Activated naive CD4-positive, alpha-beta T cell treated with anti-CD3 and anti-CD28 coated beads for 36 hours (primary cell): ENCODE measurements at places on chromosomes 3 and 15.

DNA sequence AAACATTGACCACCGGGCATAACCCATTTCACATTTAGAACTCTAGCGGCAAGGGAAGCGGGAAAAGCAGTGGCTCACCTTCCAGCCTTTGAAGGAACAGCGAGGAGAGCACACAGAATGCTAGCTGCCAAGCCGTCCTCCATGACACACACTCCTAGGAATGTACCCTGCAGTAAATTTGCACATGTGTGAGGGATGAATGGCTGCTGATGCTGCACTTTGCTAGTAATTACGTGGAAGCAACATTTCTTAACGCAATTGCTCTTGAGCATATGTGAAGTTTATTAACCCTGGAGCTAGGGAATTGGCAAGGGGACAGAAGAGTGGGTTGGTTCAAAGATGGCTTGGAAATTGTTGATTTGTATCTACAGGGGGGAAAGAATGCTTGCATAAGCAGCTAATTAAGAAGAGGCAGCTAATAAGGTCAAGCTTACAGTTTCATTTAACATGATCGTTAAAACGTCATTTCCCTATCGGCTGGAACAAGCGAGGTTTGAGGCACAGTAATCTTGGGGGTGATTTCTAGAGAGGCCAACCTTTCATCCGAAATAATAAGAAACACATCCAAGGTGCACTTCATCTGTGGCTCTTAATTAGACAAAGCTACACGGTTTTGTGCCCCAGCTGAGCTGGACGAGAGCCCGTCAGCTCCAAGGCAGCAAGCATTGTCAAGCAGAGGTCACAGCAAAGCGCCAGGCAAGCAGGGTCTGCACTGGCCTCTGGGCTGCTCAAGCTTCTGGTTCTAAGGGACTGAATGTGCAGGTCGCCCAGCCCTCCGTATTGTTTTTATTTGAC lies 123.4 kb downstream of the CHSY1 start:
- peaks cover 4% of the 10 kb centered on the region for H3K36me3 ChIP-seq
- peak overlapping the region; percentile 94 for H3K27ac ChIP-seq
- H3K4me1 ChIP-seq = peaks cover 50% of the 10 kb centered on the region
- H3K27me3 ChIP-seq = peaks cover 4% of the 10 kb centered on the region
- no peak overlapping the region for H3K4me3 ChIP-seq

DNA sequence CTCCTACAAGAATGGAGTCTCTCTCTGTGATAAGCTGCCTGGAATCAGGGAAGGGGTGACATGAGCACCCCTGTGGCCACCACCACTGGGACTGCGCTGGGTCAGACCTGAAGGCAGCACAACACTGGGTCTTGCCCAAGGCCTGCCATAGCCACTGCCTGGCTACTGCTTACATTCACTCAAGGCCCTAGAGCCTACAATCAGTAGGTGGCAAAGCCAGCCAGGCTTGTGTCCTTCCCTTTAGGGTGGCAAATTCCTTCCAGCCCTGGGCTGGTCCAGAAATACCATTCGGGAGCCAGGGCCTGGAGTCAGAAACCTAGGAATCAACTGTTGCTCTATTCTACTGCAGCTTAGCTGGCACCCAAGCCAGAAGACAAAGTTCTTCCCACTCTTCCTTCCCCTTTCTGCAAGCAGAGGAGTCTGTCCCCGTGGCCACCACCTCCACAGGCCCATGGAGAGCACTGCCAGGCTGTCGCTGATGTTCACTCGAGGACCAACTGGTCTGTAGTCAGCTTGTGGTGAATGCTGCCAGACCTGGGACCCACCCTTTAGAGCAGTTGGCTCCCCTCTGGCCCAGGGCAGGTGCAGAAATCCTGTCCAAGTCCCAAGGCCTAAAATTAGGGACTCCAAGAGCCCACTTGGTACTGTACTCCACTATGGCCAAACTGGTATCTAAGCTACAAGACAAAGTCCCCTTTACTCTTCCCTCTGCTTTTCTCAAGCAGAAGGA lies 307.4 kb downstream of the THSD4 start:
- DNase-seq = no peak
- H3K4me3 ChIP-seq = no peak overlapping the region
- no peaks in the 10 kb centered on the region for H3K4me1 ChIP-seq
- peaks cover 11% of the 10 kb centered on the region for H3K27me3 ChIP-seq

GRCh38 chr3:4006288-4006687 lies 207.1 kb downstream of the LRRN1 start:
- no peak overlapping the region for H3K4me3 ChIP-seq
- no peaks in the 10 kb centered on the region for H3K4me1 ChIP-seq
- no peak for DNase-seq
- no peaks in the 10 kb centered on the region for H3K27me3 ChIP-seq
- no peak overlapping the region for H3K27ac ChIP-seq

DNA sequence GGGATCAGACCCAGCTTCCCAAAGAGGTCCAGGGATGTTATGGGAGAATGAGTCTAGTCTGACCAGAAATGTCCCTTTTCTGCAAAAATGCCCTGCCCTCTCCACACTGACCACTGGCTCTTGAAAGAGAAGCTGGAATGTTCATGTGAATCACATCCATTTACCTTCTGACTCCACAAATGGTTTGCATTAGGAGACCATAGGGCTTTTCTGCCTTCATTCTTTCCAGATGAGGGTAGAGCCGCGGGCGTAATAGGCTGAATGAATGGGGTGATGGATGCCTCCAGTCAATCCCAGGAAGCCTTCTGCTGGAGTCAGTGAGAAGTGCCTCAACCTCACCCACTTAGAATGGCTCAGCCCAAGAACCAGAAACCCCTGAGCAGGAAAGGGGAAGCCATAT lies 47.2 kb upstream of the IREB2 start:
- peaks cover 4% of the 10 kb centered on the region for H3K27me3 ChIP-seq
- no peak for DNase-seq
- H3K36me3 ChIP-seq = no peaks in the 10 kb centered on the region
- no peak overlapping the region for H3K27ac ChIP-seq

GRCh38 chr3:147222291-147222690 lies 184.1 kb downstream of the ZIC4 start:
- H3K27ac ChIP-seq = no peak overlapping the region
- H3K36me3 ChIP-seq = no peaks in the 10 kb centered on the region
- no peaks in the 10 kb centered on the region for H3K4me1 ChIP-seq

- peaks cover 20% of the 10 kb centered on the region for H3K36me3 ChIP-seq
- H3K27me3 ChIP-seq = no peaks in the 10 kb centered on the region
- no peak overlapping the region for H3K27ac ChIP-seq
Observed at GRCh38 chr3:149150436-149150835, 21.0 kb downstream of the HPS3 start.

- H3K27me3 ChIP-seq = peaks cover 9% of the 10 kb centered on the region
- H3K36me3 ChIP-seq = no peaks in the 10 kb centered on the region
- H3K4me1 ChIP-seq = no peaks in the 10 kb centered on the region
Observed at GRCh38 chr3:102400142-102400541, 34.7 kb upstream of the ZPLD1 start.

GRCh38 chr3:196117809-196118208 lies 35.9 kb upstream of the TFRC start:
- H3K36me3 ChIP-seq = no peaks in the 10 kb centered on the region
- H3K27me3 ChIP-seq = no peaks in the 10 kb centered on the region
- H3K4me3 ChIP-seq = no peak overlapping the region
- DNase-seq = no peak
- peaks cover 19% of the 10 kb centered on the region for H3K4me1 ChIP-seq
